ENCODE measurements at places on chromosomes 4 and X.
A peak's percentile ranks its signal among the peaks of the same experiment; 100 is the strongest.

- H3K36me3 ChIP-seq, result no peaks in the 10 kb centered on the region
- peaks cover 32% of the 10 kb centered on the region for H3K4me1 ChIP-seq
- no peak for DNase-seq
- H3K27ac ChIP-seq, result peak overlapping the region; percentile 40
- H3K4me3 ChIP-seq, result no peak overlapping the region
Observed at GRCh38 chr4:169626331-169627282, 6.2 kb downstream of the CLCN3 start.

DNA sequence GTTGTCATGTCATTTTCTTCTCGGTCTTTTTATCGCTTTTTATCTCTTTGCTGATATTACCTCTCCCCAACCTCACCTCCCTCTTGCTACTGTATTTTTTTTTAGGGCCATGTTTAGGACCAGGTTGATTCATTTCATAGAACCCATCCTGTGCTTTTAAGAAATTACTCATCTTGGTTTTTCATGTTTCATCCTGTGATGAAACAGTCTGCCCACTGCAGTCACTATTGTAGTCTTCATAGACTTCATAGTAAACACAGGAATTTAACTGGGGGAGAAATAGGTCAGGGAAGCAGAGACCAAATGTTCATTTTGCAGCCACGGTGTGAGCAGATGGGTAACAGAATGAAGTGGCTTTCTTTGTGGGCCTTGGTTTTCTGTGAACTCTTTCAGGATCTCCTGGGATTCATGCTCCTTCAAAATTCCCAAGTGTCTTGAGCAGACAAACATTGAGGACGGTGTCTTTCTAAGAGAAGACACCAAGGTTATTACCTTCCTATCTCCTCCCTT lies 161.8 kb downstream of the NAA11 start:
- H3K4me1 ChIP-seq, result no peaks in the 10 kb centered on the region
- H3K27me3 ChIP-seq, result no peaks in the 10 kb centered on the region
- no peak overlapping the region for H3K27ac ChIP-seq

DNA sequence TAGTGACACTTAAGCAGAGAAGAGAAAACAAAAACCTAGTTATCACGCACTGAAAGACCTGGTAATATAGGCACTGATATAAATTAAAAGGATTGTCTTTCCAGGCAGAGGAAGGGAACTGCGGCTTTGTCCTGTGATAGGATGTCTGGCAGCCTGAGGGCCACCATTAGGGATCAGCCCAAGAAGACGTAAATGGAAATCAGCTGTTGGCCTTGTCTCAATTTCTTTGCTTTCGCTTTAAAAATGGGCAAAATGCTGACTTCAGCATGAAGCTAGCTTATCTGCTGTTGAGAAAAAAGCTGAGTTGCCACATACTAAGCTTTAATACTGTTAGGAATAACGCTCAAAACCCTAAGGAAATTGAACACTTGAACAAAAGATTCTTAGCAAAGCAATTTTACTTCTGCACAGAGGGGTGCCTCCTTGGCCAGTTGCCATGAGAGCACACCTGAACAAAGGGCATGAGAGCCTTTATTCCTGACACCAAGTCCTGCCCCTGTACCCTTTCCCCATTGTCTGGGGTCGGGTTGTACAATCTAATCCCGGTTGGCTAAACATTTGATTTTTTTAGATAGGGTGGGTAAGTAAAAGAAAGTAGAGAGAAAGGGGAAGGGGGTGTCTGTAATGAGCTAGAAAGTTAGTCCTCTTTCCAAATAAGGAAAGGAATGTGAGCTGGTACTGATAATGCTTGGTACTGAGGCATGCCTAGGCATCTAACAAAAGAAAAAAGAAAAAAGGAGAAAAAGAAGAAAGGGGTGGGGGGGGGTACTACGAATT lies 85.1 kb upstream of the UCP1 start:
- peaks cover 46% of the 10 kb centered on the region for H3K36me3 ChIP-seq
- peaks cover 9% of the 10 kb centered on the region for H3K4me1 ChIP-seq
- no peaks in the 10 kb centered on the region for H3K27me3 ChIP-seq
- no peak for DNase-seq
- H3K27ac ChIP-seq, result no peak overlapping the region

DNA sequence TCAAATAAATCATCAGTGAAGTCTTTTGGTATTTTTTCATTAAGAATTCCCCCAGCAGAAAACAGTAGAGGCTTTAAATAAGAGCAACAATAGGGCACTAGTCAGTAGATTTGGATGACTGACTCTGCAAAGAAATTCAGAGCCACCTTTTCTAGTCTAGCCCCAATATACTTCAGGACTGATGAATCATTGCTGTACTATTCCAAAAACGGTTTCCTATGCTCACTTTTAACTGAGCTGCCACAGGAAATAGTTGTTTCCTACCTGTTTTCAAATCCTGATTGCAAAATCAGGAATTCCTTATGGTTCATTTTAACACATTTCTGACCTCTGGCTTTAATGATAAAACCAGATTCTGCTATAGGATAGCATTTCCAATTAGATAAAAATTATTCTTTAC lies 171.6 kb downstream of the NR3C2 start:
- no peak overlapping the region for H3K27ac ChIP-seq
- H3K27me3 ChIP-seq, result no peaks in the 10 kb centered on the region
- H3K4me1 ChIP-seq, result peaks cover 5% of the 10 kb centered on the region
- H3K4me3 ChIP-seq, result no peak overlapping the region
- DNase-seq, result no peak
- H3K36me3 ChIP-seq, result no peaks in the 10 kb centered on the region

GRCh38 chrX:107721318-107721717 lies 54.3 kb downstream of the TSC22D3 start:
- H3K4me3 ChIP-seq, result no peak overlapping the region
- DNase-seq, result no peak
- peaks cover 34% of the 10 kb centered on the region for H3K4me1 ChIP-seq
- no peaks in the 10 kb centered on the region for H3K36me3 ChIP-seq
- peak overlapping the region; percentile 38 for H3K27ac ChIP-seq

- no peaks in the 10 kb centered on the region for H3K36me3 ChIP-seq
- H3K27ac ChIP-seq, result no peak overlapping the region
- peaks cover 17% of the 10 kb centered on the region for H3K27me3 ChIP-seq
- H3K4me1 ChIP-seq, result peaks cover 11% of the 10 kb centered on the region
Observed at GRCh38 chr4:659851-660250, 14.2 kb downstream of the ATP5ME start.

- no peak overlapping the region for H3K4me3 ChIP-seq
- H3K27me3 ChIP-seq, result no peaks in the 10 kb centered on the region
- H3K4me1 ChIP-seq, result peaks cover 17% of the 10 kb centered on the region
- H3K36me3 ChIP-seq, result no peaks in the 10 kb centered on the region
- no peak for DNase-seq
- no peak overlapping the region for H3K27ac ChIP-seq
Observed at GRCh38 chr4:184100297-184100885, 117.3 kb downstream of the ENPP6 start.

DNA sequence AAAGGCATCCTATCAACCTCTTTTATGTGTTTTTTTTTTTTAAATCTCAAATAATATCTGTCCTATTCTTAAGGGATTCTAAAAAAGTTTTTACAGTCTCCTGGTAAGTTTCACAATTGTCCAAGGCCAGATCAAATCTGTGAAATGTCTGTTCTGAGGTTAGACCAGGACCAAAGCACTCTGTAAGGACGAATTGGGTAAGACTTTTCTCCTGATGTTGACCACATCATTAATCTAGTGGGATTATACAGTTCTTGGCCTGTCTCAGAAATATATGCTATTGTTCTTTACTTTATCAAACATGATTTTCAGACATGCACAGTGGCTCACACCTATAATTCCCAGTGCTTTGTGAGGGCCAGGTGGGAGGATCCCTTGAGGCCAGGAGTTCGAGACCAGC lies 45.8 kb upstream of the TMEM131L start:
- H3K4me1 ChIP-seq, result no peaks in the 10 kb centered on the region
- H3K27ac ChIP-seq, result no peak overlapping the region
- no peaks in the 10 kb centered on the region for H3K36me3 ChIP-seq
- DNase-seq, result no peak
- no peak overlapping the region for H3K4me3 ChIP-seq
- no peaks in the 10 kb centered on the region for H3K27me3 ChIP-seq

DNA sequence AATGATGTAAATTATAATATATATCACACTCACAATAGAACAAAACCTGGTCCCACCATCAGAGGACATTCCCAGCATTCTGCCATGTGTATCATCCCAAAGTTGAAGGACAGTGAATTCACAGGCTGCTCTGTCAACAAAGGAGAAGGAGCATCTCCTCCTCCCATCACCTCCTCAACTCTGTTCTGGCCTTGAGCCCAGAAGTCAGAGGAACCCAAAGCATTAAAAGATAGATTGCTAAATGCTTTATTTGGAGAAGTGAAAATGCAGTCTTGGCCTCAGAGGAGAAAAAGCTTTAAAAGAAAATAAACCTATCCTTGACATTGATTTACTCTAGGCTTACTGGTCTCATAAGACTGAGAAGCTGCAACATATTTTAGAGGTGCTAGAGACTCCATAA lies 268.8 kb upstream of the RASGEF1B start:
- no peaks in the 10 kb centered on the region for H3K27me3 ChIP-seq
- H3K4me1 ChIP-seq, result no peaks in the 10 kb centered on the region
- H3K27ac ChIP-seq, result no peak overlapping the region
- H3K36me3 ChIP-seq, result no peaks in the 10 kb centered on the region
- no peak for DNase-seq

GRCh38 chr4:35216636-35217035 lies 1027.7 kb downstream of the ARAP2 start:
- no peaks in the 10 kb centered on the region for H3K4me1 ChIP-seq
- no peak for DNase-seq
- no peak overlapping the region for H3K4me3 ChIP-seq
- no peaks in the 10 kb centered on the region for H3K36me3 ChIP-seq

All from suprapubic skin (tissue), 4 donors.